Activated CD4-positive, CD25-positive, alpha-beta regulatory T cell (primary cell): ENCODE measurements at places on chromosomes 1 and 21.

DNA sequence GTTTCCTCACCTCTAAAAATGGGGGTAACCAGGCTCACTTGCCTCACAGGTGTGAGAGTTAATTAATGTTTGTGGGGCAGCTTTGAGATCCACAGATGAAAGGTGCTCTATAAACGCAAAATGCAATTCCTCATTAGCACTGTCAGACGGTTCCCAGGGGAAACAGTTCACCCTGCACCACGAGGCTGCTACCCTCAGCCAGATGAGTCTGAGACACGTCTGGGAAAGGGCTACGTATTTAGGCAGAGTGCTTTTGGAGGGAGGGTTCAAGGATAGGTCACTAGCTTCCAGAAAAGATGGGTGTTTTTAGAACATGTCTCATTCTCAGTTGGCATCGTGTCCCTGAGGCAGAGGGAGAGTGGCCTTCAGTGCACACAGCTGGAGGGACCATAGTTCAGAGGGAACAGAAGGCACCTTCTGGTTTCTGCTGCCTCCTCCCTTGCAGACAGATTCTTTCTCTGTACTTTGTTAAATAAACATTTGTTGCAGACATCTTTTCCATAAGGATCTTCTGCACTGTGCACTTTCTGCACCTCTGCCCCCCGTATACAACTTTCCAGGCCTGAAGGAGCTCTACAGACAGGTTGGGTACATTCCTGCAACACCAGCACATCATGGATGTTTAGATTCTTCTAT lies 139.9 kb downstream of the CLIC6 start:
- no peak for DNase-seq

DNA sequence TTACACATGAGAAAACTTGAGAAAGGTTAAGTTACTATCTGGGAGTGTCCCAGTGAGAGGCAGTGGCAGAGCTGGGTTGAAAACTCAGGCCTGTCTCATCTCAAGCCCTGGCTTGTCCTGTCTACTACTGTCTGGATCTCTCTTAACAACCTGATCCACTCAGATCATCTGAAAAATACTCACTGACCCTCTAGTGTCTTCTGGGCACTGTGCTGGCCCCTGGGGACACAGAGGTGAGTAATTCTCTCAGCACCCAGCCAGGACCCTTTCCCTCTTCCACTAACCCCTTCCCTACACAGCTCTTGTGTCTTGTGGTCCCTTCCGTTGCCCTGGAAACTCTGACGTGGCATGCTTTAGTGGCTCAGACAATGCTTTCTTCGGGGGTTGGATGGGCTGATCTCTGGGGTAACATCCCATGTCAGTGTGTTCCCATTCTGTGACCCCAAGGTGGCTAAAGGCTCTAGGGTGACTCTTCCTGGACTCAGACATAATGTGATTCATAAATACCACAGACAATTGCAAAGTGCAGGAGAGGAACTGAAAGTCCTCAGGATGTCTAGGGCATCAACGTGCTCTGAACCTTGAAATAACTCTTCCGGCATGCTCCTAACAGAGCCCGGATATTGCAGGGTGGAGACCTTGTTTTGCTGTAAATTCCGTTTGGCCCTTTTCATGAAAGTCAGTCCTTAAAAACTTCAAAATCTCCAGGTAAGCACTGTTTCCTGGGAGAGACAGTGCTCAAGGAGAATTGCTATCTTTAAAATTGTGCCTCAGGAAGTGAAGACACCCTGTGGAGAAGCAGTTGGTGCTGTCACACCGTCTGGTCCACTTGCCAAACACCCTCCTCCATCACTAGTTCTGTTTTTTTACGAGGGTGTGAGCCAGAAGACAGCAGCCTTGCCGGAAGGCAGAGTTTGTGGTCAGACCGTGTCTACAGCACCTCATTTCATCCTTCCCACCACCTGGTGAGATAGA lies 4.0 kb downstream of the SHISAL2A start:
- no peak for DNase-seq

- no peak for DNase-seq
Observed at GRCh38 chr1:156214024-156214748, 1.4 kb downstream of the PMF1 start.

DNA sequence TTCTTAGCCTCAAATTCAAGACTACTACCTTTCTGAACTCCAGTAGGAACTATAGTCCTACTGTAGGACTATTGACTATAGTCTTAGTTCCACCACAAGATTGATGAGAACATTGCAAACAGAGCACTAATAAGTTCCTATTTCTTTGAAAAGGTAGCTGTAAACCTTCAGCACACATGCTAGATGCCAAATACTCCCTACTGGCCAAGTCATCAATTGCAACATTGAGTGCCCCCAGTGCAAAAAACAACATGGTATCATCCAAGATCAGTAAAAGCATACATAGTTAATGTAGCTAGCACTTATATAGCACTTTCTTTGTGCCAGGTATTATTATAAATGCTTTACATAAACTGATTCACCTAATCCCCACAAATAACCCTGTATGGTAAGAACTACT lies 99.8 kb downstream of the MRPL39 start:
- no peak for DNase-seq

- DNase-seq = no peak
Observed at GRCh38 chr1:168266644-168267186, 14.0 kb upstream of the TBX19 start.

DNA sequence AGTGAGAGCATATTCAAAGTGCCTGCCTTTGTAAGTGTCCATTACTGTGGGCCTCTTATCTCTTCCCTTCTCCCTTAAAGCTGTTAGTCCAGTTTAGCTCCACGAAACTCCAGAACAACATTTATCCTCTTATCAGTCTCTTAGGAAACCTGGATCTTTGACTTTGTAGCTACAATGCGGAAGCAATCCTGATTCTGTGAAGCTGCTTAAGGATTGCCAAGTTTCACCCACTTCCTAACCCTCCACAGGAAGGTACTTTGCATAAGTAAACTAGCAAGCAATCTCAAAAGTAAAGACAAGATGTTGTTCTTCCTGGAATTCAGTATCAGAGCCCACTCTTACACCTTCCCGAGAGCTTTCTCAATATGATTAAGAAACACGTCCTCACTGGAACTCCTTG lies 164.9 kb upstream of the USP25 start:
- DNase-seq = no peak

DNA sequence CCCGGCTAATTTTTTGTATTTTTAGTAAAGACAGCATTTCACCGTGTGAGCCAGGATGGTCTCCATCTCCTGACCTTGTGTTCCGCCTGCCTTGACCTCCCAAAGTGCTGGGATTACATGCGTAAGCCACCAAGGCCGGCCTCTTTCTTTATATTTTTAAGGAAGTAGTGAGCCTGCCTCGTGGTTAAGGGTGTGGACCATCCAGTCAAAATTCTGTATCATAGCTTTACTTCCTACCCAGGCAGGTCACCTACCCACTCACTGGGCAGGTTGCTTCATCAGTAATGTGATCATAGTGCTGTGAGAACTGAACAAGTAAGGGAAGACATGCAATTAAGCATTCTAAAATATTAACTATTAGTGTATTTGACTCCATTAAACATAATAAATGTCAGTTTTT lies 8.1 kb upstream of the ACOT7 start:
- no peak for DNase-seq
